ENCODE measurements at places on chromosomes 2 and 18.

- peak overlapping the region; percentile 73 for H3K4me3 ChIP-seq
- peak overlapping the region; percentile 98 for H3K27ac ChIP-seq
- H3K36me3 ChIP-seq: peaks cover 3% of the 10 kb centered on the region
These were observed 743 bp downstream of the HADHA start for GRCh38 chr2:26243470-26244308.

- peak; percentile 40 for DNase-seq
- no peaks in the 10 kb centered on the region for H3K27me3 ChIP-seq
- no peaks in the 10 kb centered on the region for H3K36me3 ChIP-seq
- H3K4me3 ChIP-seq: no peak overlapping the region
These were observed 167.7 kb downstream of the TXNL1 start for GRCh38 chr18:56470406-56471351.

- peaks cover 31% of the 10 kb centered on the region for H3K4me1 ChIP-seq
These were observed 74.8 kb downstream of the WDSUB1 start for GRCh38 chr2:159211447-159212396.

DNA sequence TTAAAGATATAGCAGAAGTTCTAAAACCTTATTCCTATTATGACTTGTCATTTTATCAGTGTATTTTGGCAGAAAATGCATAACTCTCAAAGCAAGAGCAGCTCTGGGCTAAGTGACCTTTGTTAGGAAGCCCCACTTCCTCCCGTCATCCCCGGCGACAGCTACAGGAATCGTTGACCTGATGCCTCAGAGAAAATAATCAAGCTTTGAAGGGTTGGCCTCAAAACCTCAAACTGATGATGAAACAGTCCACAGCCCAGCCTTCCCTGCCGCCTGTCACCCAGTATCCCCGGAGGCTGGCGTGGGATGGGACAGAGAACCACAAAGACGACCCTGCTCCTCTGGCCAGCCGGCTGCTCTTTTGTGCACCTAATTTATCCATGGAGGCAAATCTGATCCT, 65.3 kb downstream of the KCNF1 start:
- H3K4me1 ChIP-seq: peaks cover 4% of the 10 kb centered on the region
- H3K27me3 ChIP-seq: peaks cover 13% of the 10 kb centered on the region
- H3K27ac ChIP-seq: peak overlapping the region; percentile 54
- H3K4me3 ChIP-seq: no peak overlapping the region

GRCh38 chr18:12922266-12922665, 25.5 kb upstream of the SEH1L start:
- no peaks in the 10 kb centered on the region for H3K27me3 ChIP-seq
- no peaks in the 10 kb centered on the region for H3K36me3 ChIP-seq
- no peak for DNase-seq
- no peak overlapping the region for H3K27ac ChIP-seq
- no peaks in the 10 kb centered on the region for H3K4me1 ChIP-seq
- no peak overlapping the region for H3K4me3 ChIP-seq

DNA sequence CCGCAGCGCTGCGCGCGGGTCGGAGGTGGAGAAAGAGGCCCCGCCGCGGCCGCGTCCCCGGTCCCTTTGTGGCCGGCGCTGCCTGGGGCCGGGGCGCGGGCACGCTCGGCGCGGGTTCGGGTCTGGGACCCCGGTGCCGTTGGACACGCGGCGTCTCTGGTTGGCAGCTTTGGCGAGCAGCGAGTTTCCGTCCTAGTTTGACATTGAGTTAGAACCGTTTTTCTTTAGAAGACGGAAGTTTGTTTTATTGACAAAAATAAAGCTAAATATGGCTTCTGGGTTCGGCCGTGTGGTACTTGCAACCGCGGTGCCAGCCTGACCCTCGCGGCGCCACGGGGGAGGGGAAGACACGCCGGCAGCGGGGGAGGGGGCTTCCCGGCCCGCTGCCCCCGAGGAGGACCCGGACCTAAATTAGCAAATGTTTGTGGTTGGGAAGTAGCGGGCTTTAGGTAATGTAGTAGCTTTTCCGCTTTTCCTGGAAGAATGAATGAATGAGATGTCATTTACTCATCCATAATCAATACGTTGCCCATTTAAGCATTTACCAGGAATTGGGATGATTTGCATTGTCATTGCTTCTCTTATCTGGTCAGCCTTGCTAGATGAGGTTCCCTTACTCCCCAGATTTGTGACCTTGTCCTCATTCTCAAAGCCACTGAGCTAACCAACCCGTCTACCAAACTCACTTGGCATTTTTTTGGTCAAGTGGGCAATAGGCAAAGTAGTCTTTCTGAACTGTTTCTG, 530 bp downstream of the GALNT1 start:
- H3K27me3 ChIP-seq: no peaks in the 10 kb centered on the region
- peak; percentile 9 for DNase-seq
- H3K4me3 ChIP-seq: peak overlapping the region; percentile 90

DNA sequence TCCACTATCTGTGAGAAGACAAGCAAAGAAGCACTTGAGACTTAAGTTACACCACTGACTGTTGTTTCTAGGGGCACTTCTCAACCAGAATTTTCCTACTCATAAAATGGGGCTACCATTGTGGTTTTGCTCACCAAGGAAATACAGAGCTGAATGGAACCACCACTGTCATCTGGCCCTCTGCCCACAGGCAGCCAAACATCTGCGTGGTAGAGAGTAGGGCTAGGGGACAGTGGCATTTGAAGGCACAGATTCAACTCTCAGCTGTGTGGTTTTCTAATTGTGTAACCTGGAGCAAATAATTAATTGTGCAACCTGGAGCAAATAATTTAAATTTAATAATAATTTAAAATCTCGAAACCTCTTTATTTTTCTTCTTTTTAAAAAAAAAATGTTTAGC, 79.6 kb downstream of the PDE11A start:
- no peak overlapping the region for H3K4me3 ChIP-seq
- no peaks in the 10 kb centered on the region for H3K27me3 ChIP-seq
- H3K27ac ChIP-seq: no peak overlapping the region
- no peak for DNase-seq
- H3K4me1 ChIP-seq: no peaks in the 10 kb centered on the region

- DNase-seq: no peak
- peaks cover 9% of the 10 kb centered on the region for H3K4me1 ChIP-seq
- H3K4me3 ChIP-seq: no peak overlapping the region
- H3K36me3 ChIP-seq: no peaks in the 10 kb centered on the region
These were observed 95.3 kb upstream of the PARD3B start for GRCh38 chr2:204449977-204450376.

- H3K27me3 ChIP-seq: no peaks in the 10 kb centered on the region
- peaks cover 12% of the 10 kb centered on the region for H3K36me3 ChIP-seq
- H3K4me3 ChIP-seq: peak overlapping the region; percentile 22
These were observed 65.8 kb downstream of the RBMS1 start for GRCh38 chr2:160427629-160428404.

GRCh38 chr2:133773854-133774653, 205.8 kb upstream of the NCKAP5 start:
- H3K4me1 ChIP-seq: peaks cover 15% of the 10 kb centered on the region
- H3K36me3 ChIP-seq: no peaks in the 10 kb centered on the region
- H3K27ac ChIP-seq: no peak overlapping the region
- H3K27me3 ChIP-seq: no peaks in the 10 kb centered on the region
- no peak overlapping the region for H3K4me3 ChIP-seq
- no peak for DNase-seq

GRCh38 chr2:188928643-188929042, 45.5 kb upstream of the COL3A1 start:
- H3K36me3 ChIP-seq: no peaks in the 10 kb centered on the region
- H3K27ac ChIP-seq: no peak overlapping the region
- H3K27me3 ChIP-seq: no peaks in the 10 kb centered on the region
- DNase-seq: no peak

GRCh38 chr2:126187668-126188067, 468.3 kb upstream of the GYPC start:
- no peaks in the 10 kb centered on the region for H3K27me3 ChIP-seq
- H3K4me3 ChIP-seq: no peak overlapping the region
- H3K4me1 ChIP-seq: no peaks in the 10 kb centered on the region

- DNase-seq: no peak
- peaks cover 14% of the 10 kb centered on the region for H3K4me1 ChIP-seq
- H3K4me3 ChIP-seq: no peak overlapping the region
- no peaks in the 10 kb centered on the region for H3K27me3 ChIP-seq
These were observed 15.9 kb downstream of the ZNF638 start for GRCh38 chr2:71347517-71347916.

DNA sequence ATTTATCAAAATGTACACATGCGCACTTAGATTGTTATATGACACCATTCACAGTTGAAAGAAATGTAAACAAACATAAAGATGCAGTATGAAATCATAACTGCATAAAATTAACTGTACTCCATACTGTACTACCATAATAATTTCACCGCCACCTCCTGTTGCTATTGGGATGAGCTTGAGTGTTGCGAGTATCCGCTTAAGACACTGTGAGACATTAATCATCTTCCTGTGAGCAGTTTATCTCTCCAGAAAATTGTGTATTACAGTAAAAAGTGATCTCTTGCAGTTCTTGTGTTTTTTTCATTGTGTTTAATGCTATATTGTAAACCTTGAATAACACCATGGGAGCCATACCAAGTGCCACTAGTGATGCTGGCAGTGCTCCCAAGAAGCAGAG, 46.1 kb downstream of the OLA1 start:
- no peaks in the 10 kb centered on the region for H3K4me1 ChIP-seq
- no peak overlapping the region for H3K4me3 ChIP-seq
- no peaks in the 10 kb centered on the region for H3K27me3 ChIP-seq
- no peaks in the 10 kb centered on the region for H3K36me3 ChIP-seq

- no peaks in the 10 kb centered on the region for H3K36me3 ChIP-seq
- H3K27ac ChIP-seq: no peak overlapping the region
- no peak overlapping the region for H3K4me3 ChIP-seq
- H3K4me1 ChIP-seq: no peaks in the 10 kb centered on the region
These were observed 87.3 kb downstream of the CBLN2 start for GRCh38 chr18:72456802-72457201.

DNA sequence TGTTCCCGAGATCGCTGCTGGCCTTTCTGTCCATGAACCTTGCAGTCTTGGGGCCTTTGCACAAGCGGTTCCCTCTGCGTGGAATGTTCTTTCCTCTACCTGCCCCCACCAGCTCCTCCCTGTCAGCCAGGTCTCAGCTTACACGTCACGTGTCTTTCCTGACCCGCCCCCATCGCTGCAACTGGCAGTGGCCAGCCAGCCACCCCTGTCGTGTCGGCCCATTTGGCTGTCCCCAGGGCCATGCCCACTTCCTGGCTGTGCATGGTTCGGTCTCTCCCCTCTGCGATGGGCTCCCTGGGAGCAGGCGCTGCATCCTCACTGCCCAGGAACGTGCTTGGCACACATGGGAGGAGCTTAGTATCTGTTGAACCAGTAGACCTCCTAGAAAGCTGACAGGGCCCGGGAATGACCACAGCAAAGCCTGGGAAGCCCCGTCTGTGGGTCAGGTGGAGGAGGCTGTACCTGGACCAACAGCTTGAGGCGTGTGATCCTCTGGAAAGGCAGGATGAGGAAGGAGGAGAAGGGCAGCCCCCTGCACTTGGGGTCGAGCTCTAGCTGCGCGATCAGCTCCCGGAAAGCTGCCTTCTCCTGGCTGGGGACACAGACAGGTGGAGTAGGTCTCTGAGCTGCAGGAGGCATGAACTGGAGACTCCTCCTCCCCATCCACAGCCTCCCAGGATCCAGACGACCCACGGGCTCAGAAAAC, 21.0 kb downstream of the SNORC start:
- H3K27me3 ChIP-seq: peaks cover 23% of the 10 kb centered on the region
- no peak overlapping the region for H3K27ac ChIP-seq
- H3K36me3 ChIP-seq: no peaks in the 10 kb centered on the region
- H3K4me3 ChIP-seq: no peak overlapping the region
- H3K4me1 ChIP-seq: peaks cover 5% of the 10 kb centered on the region

- H3K4me1 ChIP-seq: peaks cover 15% of the 10 kb centered on the region
- peak overlapping the region; percentile 61 for H3K27ac ChIP-seq
- no peak overlapping the region for H3K4me3 ChIP-seq
- no peaks in the 10 kb centered on the region for H3K36me3 ChIP-seq
- DNase-seq: no peak
These were observed 90.8 kb downstream of the EPAS1 start for GRCh38 chr2:46387886-46388515.

GRCh38 chr2:79620679-79621078, 107.8 kb downstream of the CTNNA2 start:
- no peak for DNase-seq
- H3K36me3 ChIP-seq: no peaks in the 10 kb centered on the region
- no peak overlapping the region for H3K4me3 ChIP-seq
- no peaks in the 10 kb centered on the region for H3K27me3 ChIP-seq
- no peak overlapping the region for H3K27ac ChIP-seq
- no peaks in the 10 kb centered on the region for H3K4me1 ChIP-seq

GRCh38 chr2:118032169-118033013, 18.5 kb upstream of the CCDC93 start:
- no peak overlapping the region for H3K27ac ChIP-seq
- H3K27me3 ChIP-seq: peaks cover 31% of the 10 kb centered on the region
- no peak overlapping the region for H3K4me3 ChIP-seq
- DNase-seq: no peak
- H3K4me1 ChIP-seq: no peaks in the 10 kb centered on the region

DNA sequence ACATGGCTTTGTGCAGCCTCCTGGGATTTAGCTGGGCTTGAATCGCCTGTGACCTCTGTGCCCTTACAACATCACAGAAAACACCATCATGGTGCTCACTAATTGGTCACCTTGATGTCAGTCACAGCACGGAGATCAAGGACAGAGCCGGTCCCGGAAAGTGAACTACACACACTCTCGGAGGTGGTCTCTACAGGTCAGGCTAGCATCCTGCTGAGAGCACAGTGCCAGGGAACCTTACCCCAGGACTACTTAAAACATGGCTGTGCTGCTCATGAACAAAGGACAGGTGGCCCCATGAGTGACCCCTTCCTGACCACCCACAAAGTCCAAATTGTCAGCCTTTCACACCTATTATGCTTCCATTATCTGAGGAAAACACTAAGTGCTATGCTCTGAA, 1782.1 kb upstream of the CELF4 start:
- no peak for DNase-seq
- H3K27me3 ChIP-seq: no peaks in the 10 kb centered on the region
- H3K4me3 ChIP-seq: no peak overlapping the region
- H3K27ac ChIP-seq: no peak overlapping the region
- no peaks in the 10 kb centered on the region for H3K36me3 ChIP-seq
- no peaks in the 10 kb centered on the region for H3K4me1 ChIP-seq

DNA sequence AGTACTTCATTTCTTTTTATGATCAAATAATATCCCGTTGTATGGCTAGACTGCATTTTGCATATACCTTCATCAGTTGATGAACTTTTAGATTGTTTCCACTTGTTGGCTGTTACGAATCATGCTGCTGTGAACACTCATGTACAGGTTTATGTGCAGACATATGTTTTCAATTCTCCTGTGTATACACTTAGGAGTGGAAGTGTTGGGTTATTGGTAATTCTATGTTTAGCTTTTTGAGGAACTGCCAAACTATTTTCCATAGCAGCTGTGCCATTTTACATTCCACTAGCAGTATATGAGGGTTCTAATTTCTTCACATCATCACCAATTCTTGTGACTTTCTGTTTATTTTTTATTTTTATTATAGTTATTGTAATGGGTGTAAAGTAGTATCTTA, 32.1 kb upstream of the LCLAT1 start:
- H3K4me1 ChIP-seq: peaks cover 45% of the 10 kb centered on the region
- DNase-seq: no peak
- no peaks in the 10 kb centered on the region for H3K36me3 ChIP-seq
- H3K27me3 ChIP-seq: no peaks in the 10 kb centered on the region
- H3K4me3 ChIP-seq: no peak overlapping the region

GRCh38 chr18:48557640-48558174, 18.9 kb downstream of the CTIF start:
- peaks cover 13% of the 10 kb centered on the region for H3K4me1 ChIP-seq
- no peaks in the 10 kb centered on the region for H3K27me3 ChIP-seq
- no peak overlapping the region for H3K27ac ChIP-seq
- H3K4me3 ChIP-seq: no peak overlapping the region
- H3K36me3 ChIP-seq: no peaks in the 10 kb centered on the region
